ENCODE measurements at places on chromosomes 12 and 14.

DNA sequence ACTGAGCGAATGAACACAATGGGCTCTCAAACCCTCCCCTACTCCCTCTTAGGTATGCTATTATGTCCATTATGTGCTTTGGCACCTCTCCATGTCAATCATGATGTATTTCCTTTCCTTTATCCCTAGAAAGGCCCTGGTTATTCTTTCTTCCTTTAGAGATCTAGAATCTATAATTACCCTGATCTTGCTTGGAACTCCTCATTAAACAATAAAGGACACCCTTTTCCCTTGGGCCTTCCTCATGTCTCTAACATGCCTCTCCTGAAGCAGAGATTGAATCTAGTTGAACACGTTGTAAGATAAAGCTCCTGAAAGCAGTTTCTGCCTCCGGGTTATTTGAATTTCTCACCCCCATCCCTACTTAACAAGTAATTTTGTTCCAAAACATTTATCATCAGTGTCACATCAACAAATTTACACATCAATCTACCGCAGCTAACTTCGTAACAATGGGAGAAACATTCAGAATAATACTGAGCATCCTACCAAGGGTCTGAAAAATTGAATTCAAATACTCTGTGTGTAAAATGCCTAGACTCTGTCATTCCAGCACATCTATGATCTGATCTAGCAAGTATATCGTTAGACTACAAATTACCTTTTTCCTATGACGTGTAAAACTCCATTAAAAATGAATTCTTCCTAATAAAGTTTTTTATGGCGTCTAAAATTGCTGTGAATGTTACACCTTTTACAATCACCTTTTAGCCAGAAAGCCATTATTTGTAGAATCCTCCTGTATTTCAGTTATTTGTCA, 5.4 kb downstream of the USP44 start:
- DNase-seq = no peak

DNA sequence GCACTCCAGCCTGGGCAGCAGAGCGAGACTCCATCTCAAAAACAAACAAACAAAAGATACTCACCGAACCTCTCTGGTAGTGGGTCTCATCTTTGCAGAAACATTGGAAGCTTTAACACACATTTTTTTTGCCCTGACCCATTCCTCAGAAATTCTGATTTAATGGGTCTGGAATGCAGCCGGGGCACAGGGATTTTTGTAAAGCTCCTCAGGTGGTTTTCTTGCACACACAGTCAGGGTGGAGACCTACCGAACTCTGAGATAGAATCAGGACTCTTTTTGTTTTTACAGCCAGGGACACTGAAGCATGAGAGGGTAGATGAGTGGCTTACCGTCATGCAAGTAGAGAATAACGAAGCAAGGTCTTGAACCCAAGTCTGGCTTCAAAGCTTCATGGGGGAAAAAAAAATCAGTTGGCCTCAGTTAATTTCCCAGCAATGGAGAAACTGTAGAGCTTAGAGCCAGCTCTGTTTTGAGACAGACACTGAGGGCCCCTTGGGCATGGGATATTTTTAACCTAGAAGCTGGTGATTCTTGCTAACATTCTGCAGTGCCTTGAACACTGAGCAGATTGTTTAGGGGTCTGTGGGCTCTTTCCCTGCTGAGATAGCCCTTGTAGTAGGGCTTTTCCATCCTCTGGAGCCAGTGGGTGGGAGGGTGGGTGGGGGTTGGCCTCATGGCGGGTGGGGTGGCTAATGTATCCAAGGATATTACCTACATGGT, 4.8 kb downstream of the RNU4-2 start:
- DNase-seq = no peak

- no peak for DNase-seq
These were observed 56.6 kb upstream of the SRSF5 start for GRCh38 chr14:69710378-69710777.

- DNase-seq = no peak
These were observed 67.8 kb upstream of the TMCC3 start for GRCh38 chr12:94718114-94718513.

- no peak for DNase-seq
These were observed 9.8 kb upstream of the PNMA1 start for GRCh38 chr14:73723797-73724661.

DNA sequence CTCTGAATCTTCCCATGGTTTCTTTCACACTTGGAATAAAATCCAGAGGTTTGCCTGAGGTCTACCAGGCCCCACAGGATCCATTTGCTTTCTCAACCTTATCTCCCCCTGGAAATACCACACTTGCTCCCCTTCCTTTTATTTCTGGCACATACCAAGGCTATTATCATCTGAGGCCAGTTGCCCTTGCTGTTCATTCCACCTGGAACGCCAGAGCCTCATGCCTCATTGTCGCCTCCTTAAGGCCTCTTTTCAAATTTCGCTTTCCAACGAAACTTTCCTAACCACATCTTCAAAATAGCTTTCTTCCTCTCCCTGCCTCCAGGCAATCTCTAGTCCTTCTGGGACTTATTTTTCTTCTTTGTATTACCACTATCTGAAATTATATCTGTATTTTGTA, 11.2 kb upstream of the LRIG3 start:
- DNase-seq = no peak

DNA sequence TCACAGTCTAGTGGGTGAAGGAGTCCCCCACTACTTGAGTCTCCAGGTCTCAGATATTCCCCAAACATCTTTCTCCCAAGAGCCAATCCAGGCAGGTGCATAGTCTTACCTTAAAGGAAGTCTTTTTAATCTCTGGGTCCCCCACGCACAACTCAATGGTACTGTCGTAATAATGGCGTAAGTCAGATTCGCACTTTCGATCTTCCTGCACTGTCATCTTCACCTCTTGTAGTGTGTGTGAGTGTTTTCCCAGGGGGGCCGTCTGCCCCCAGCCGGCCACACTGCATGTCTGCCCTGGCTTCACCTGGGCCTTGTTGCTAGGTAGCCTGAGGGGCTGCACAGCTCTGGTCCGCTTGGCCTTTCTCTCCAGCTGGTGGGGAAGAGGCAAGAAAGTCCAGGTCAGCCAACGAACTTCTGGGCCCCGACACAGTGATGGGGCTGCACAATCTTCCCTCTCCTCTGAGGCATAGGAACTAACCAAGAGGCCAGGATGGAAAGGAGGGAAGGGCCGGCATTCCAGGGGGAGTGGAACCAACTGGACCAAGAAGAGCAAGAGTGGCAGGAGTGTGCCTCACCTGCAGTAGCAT, 2.1 kb downstream of the GZMB start:
- no peak for DNase-seq

- DNase-seq = no peak
These were observed 727.1 kb upstream of the TBX3 start for GRCh38 chr12:115411121-115411520.

- no peak for DNase-seq
These were observed 37.8 kb downstream of the MYO1H start for GRCh38 chr12:109385339-109386058.

DNA sequence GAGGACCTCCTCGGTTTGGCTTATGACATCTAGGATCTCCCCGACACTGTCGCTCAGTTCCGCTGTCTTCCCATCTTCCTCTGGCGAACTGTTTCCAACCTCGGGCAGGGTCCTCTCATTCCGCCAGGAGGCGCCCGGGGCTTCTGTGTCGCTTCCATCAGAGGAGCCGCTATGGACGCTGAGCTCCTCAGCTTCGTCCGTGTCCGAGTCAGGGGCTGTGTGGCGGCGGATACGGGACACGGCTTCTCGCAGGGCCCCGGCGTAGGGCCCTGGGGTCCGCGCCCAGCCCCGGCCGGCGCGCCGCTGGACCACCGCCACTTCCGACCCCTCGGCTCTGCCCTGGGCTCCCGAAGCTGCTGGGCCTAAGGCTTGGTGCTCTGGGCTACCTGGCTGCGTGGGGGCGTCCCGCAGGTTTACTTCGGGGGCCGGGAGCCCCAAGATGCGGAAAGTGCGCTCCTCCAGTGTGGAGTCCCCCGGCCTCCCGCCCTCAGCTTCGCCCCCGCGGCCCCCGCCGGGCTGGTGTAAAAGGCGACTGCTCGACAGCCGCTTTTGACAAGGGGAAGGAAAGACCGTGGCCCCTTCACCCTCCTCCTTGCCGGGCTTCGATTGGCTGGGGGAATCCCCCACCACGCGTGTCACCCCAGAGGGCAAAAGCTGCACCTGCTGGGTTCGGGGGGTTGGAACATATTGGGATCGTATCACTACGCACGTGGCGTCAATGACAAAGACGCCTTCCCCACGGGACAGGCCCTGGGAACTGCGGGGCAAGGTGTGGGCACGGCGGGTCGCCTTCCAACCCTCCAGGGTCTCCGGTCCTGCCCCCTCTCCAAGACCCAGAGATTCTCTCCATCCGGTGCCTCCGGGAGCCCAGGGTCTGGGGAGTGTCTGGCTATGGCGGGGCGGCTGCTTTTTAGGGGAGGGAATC, 2.1 kb downstream of the DDN start:
- DNase-seq = peak; percentile 74

DNA sequence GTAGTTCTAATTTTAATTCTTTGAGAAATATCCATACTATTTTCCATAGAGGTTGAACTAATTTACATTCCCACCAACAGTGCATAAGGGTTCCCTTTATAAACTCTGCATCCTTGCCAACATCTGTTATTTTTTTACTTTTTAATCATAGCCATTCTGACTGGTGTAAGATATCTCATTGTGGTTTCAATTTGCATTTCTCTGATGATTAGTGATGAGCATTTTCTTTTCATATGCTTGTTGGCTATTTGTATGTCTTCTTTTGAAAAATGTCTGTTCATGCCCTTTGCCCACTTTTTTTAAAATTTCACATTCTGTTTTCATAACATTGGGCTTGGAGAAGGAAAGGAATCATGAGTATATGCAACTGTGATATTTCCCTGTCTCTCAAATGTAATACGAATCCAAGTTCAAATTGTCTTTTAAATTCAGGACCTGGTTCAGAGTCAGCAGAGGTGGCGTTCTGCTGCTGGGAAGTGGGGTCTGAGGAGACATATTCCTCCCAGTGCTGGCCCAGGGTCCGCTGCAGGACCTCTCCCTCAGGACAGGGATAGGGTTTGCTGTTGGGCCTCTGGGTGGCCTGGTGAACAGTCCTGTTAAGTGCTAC, 81.2 kb upstream of the ETV6 start:
- DNase-seq = no peak

GRCh38 chr12:100372853-100373640, 16.2 kb downstream of the SLC17A8 start:
- no peak for DNase-seq

DNA sequence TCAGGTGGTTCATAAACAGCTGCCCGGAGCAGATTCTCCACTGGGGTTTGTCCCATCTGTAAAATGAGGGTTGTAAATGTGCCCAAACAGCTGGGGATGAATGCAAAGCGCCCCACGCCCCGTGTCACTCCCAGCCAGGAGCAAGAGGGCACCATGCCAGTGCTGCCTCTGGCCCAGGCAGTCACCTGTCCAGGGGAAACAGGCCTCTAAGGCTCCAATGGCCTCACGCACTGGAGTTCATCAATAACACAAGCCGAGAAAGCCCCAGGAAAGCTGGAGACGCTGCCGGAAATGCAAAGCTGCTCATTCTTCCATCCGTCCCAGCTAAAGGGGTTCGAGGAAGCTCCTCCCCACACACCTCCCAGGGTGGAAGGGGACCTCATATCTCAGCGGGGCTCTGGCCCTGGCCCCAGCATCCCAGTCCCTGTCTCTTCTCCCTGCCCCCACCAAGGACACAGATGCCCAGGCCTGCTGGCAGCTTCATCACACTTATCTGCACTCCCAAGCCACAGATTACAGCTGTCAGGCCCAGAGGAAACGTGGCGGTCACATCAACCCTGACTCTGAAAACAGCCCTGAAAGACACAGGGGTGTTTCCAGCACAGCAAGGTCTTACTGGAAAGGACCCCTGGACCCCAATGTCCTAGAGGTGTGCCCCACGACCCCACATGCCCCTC, 21.5 kb downstream of the SCARB1 start:
- no peak for DNase-seq

DNA sequence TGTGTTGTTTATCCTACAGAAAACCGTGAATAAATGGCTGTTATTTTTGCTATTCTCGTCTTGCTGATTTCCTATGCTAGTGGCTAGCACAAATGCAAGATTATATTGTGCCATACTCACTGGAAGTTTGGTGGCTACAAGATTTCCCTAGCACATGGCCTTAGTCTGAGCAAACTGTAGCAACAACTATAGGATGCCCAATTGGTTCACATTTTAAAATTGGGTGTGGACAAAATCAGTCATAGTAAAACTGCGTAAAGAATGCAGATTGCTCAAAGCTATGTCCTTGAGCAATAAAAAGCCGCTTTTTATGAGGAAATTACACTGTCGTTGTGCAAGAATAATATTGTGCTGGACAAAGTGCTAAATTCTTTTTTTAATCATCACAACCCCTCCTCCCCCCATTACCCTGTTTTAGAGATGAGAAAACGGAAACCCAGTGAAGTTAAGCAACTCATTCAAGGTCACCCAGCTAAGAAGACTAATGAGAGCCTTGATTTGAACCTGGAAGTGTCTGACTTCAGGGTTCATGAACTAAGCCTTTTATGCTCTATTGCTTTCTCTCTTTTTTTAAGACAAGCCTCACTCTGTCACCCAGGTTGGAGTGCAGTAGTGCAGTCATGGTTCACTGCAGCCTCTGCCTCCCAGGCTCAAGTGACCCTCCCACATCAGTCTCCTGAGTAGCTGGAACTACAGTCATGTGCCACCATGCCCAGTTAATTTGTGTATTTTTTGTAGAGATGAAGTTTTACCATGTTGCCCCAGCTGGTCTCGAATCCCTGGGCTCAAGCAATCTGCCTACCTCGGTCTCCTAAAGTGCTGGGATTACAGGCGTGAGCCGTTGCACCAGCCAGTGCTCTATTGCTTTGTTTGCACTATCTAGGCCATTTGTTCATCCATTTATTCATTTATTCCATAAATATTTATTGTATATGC, 73.6 kb downstream of the SRGAP1 start:
- DNase-seq = no peak

- DNase-seq = peak; percentile 41
These were observed 1.1 kb downstream of the ATXN2 start for GRCh38 chr12:111597831-111598636.

DNA sequence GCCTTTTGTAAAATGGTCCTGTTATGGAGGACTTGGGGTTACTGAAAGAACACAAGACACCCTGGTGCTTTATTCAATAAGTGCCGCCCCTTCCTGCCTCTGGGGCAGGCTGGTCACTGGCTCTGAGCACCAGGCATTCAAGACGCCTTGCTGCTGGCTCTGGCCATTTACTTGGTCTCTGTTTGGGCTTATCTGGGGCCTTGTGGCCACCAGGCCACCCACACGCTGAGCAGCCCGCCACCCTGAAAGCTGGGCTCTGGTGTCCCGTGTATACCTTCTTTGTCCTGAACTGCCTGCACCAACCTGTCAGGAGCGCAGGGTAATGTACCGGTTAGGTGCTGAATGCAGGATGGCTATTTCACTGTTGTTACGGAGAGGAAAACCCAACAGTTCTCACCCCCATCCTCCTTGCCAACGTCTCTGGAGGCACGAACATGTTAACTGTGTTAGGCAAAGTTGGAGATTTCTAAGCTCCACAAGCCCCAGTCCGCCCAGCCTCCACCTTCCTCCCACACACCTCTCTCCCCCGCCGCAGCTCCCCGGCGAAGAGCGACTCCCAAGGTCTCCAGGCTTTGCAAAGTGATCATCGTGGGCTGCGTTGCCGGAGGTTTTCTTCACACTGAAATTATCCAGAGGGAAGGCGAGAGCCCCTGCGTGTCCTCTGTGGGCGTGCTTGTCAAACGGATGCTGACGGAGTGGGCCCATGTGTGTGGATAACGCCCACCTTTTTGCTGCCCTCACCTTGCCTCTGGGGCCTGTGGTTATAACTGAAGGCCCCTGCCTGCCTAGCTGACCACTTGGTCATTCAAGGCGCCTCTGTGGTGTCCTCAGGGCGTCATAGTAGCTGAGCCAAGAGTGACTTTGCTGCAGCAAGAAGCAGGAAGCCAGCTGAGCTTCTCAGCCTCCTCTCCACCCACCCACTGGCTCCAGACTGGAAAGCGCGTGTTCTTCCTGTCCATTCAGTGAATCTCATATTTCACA, 18.8 kb upstream of the BEGAIN start:
- no peak for DNase-seq

All from DND-41 (cell line).